ENCODE measurements at places on chromosomes 11 and 22.

DNA sequence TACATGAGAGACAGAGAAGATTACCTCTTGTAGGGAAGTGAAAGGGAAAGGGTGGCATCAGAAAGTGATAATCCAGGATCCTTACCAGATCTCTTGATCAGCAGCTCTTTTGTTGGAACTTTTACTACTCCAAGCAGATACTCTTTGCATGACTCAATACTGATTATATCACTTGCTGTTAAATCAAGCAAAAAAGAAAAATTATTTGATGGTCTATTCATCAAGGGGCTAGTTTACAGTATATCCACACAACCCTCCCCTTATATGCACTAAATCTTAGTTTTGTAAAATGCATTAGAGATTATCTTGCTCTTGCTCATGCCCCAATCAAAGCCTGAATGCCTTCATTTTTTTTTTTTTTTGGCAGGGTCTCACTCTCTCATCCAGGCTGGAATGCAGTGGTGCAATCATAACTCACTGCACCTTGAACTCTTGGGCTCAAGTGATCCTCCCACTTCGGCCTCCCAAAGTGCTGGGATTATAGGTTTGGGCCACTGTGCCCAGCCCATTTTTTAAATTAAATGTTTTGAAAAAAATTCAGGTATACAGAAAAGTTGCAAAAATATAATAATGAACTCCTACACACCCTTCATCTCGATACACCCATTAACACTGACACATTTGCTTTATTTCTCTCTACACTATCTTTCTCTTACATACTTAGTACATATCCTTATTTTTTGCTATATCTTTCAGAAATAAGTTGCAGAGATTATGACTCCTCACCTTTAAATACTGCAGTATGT, 76.1 kb upstream of the UCP3 start:
- DNase-seq: no peak

DNA sequence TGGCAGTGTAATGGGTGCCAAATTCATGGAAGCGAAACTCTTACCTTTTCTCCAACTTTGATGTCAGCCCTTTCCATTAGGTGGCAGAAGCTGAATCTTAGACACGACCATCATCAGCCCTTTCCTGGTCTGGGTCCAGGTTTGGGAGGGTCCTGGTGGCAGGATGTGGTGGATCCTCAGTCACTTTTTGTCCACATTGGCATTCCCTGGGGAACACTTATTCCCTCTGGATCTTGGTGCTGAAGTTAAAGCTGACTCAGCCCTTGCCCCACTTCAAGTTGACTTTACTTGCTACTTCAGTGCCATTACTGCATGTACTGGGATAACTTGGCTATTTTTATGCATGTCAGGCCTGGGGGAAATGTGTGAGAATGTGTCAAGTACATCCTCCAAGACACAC, 16.6 kb upstream of the NTM start:
- DNase-seq: no peak

GRCh38 chr11:79663017-79663416, 222.2 kb upstream of the TENM4 start:
- no peak for DNase-seq

DNA sequence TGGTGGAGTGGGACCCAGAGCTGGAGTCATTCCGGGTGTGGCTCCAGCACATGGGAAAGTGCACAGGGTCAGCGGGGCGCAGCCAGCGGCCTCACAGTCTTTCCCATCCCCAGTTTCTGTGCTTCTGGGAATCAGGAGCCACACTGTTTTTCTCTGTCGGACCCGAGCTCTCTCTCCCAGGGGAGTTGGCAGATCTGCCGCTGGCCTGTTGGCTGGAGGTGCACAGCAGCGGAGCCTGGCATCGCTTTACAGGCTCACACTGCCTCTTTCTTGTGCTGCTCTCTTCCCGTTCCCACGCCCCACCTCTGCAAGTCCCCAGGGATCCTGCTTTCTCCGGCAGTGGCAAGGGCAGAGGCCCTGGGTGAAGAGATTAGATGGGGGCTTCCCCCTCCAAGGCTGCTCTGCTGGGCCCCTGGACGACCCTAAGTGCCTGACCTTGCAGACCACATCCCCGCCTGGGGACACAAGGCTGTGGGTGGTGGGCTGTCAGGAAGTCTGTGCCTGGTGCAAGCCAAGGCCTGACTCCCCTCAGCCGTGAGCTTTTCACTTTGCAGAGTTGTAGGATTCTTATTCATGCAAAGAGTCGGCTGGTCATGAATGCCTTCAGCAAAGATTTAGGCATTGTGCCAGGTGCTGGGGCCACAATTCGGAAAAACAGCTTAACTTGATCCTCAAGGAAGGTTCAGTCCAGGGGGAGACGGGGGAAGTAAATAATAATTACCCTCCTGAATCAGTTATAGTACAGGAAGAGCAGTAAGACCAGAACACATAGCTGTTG, 116.3 kb downstream of the TIMP3 start:
- no peak for DNase-seq

DNA sequence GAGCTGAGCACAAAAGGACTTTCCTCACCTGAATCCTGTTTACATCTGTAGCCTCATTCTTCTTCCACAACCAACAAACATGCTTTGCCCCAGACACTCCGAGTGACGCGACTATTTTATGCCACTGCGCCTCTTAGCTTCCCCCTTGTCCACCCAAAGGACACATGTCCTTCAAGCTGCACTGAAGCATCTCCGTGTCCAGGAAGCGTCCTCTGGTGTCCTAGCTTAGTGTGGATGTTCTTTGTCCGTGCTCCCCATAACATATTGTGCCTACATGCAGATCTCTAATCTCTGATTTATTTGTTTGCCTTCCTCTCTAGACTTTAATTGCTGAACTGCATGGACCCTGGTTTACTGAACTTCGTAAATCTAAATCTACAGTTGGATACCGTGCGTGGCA, 20.1 kb upstream of the CECR2 start:
- no peak for DNase-seq

DNA sequence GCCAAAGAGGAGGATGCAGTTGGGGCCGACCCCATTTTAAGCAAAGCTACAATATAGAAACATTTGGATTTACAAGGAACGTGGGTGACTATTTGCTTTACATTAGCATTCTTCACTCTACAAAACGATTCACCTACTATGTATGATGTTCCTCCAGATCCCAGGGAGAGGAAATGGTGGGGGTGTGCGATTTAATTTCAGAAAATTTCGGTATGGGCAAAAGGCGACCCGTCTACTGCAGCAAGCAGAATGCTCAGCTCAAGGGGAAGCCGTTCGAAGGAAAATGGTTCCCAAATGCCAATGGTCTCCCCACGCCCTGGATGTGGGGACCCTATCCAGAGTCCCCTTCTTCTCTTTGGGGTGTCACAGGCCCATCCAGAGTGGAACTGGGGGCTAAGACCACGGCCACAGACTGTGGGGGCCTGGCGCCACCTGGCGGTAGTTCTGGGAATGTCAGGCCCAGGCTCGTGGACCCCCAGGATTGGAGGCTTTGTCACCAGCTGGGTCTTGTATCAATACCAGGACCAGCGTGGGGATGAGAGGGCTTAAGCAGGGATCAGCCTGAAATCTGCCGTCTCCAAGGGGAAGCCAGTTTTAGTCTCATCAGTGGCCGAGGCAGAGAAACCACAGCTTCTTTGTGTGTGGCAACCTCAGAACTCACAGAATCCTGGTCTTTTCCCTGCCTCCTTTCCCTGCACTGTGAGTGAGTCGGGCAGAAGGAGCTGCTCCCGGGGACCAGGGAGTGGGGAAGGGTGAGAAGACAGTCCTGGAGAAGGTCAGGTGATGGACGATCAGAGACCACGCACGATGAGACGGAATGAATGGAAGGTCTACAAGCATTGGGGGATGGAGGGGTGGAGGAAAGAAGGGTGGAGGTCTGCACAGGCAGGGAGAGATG, 8.4 kb downstream of the LRRC10B start:
- DNase-seq: peak; percentile 62

DNA sequence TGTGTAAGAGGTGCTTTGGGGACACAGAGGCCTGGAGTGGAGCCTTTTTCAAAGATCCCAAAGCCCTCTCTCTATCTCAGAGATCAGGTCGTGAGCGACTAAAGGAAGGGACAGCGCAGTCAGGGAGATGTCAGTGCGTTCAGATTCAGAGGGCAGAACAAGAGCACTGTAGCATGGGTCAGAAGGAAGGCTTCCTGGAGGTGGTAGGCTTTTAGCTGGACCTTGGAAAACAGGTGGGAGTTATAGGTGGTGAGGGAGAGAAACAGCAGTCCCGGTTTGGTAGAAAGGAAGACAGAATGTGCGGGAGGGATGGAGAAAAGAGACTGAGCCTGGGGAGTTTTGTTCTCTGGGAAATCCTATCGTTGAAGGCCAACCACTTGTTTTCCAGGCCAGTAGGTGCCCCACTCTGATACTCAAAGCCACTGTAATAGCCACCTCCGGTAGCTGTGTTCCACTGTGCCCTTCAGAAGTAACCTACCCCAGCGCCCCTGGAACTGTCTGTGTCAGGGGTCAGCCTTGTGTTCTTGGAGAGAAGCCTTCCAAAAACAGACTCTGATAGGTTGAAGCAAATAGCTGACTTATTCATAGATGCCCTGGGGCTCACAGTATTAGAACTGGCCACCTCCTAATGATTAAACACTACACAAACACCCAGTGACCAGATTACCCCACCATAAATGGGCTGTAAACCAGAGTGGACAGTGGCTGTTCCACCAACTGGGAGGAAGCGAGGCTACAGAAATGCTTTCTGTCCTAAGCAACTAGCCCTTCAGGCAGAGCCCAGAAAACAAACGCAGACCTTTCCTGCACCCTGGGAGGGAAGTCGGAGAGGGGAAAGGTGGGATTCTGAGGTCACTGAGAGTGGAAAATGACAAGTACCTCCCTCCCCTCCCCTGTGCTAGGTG, 157.7 kb downstream of the DBX1 start:
- DNase-seq: no peak

DNA sequence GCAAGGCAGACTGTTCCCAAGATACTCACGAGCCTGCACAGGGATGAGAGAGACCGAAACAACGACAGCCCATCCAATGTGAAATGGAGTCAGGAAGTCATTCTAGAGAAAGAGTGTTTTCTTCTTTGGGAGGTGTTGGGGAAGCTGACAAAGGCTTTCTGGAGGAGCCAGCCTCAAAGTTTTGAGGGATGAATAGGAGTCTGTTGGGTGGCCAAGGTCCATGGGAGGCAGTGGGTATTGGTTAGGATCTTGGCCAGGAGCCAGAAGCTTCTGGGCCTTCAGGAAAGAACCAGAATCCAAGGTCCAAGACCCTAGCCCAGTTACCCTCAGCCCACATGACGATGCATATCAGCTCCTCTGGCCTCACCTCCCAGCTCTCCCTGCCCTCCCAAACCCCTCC, 59.9 kb upstream of the SHISAL1 start:
- DNase-seq: no peak

DNA sequence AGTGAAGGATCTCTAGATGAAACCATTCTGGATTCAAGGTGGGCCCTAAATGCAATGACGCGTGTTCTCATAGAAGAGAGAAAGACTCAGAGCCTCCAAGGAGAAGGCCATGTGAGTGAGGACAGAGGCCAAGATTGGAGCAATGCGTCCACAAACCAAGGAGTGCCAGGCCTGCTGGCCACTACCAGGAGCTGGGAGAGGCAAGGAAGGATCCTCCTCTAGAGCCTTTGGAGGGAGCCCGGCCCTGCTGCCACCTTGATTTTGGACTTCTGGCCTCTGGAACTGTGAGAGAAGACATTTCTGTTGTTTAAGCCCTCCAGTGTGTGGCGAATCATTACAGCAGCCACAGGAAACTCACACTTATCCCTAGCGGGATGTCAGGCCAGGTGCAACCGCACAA, 52.7 kb upstream of the SHANK2 start:
- DNase-seq: no peak

GRCh38 chr11:61021661-61022212, 50.3 kb downstream of the CD6 start:
- DNase-seq: peak; percentile 86

DNA sequence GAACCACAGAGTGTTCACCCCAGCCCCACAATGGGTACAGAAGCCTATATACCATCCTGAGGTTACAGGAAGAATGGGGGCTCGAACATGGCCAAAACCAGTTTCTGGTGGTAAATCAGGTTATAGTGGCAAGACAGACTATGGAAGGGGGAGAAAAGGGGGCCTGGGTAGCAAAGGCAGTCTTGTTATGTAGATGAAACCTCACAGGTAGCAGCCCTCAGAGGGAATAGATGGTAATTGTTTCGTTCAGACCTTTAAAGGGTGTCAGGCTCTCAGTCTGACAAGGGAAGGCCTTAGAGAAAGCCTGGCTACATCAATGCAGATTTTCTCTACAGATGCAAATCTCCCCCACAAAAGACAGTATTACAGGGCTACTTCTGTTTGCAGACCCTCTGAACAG, 3.4 kb downstream of the CAPN1 start:
- DNase-seq: no peak

DNA sequence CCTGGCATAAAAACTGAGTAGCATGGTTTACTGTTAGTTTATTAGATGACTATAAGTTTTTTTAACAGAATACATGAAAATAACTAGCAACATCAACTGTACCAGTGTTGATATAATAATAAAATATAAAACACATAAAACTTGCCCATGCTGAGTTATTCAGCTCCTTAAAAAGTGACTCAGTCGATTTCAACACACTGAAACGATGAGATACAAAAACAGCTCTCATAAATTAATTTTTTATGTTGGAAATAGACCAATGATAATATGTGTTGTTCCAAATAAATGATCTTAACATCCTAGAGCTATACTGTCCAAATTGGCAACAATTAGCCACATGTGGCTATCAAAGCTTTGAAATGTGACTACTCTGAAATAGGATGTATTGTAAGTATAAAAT, 15.9 kb downstream of the PDGFD start:
- no peak for DNase-seq

GRCh38 chr11:34787348-34787747, 128.8 kb downstream of the APIP start:
- no peak for DNase-seq
